ENCODE measurements at places on chromosomes 3 and 15.

DNA sequence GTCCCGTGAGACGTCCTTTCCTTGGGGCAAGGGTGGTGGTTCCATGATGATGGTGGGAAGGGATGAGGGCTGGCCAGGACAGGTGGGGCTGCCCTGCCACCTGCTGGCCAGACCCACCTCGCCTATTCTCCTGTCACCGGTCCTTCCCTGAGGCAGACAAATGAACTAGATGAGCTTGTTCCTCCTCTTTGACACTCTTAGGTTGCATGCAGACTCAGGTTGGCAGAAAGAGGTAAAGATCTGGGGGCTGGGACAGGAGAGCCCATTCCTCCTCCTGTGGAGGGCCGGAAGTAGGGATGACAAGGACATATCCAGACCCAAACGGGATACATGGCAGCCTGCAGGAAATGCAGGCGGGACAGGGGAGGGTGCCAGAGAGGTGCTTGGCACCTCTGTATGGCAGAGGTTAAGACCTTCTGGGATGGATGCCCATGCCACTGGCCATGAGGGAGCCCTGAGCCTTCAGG is 38.6 kb downstream of the ACSBG1 start:
- DNase-seq, result peak; percentile 8

DNA sequence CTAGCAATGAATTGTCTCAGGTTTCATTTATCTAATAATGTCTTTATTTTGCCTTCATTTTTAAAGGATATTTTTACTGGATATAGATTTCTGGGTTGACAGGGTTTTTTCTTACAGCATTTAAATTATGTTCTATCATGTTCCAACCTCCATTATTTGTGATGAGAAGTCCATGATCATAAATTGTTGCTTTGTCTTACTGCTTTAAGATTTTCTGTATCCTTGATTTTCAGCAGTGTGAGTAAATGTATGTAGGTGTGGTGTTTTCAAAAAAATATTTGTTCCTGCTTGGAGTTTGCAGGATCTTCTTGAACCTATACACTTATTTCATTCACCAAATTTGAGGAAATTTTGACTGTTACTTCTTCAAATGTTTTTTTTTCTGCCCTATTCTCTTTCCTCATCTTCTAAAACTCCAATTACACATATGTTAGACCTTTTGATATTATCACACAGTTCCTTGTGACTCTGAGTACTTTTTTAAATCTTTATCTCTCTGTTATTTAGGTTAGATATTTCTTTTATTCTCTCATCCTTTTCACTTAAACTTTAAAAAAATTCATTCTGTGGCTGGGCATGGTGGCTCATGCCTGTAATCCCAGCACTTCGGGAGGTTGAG is 43.7 kb upstream of the SELENOK start:
- DNase-seq, result no peak

GRCh38 chr3:118102737-118103136 is 931.9 kb downstream of the IGSF11 start:
- DNase-seq, result no peak

GRCh38 chr3:46462111-46462510 is 2.6 kb downstream of the LTF start:
- no peak for DNase-seq

- DNase-seq, result no peak
These were observed at the start of gene ITIH4 for GRCh38 chr3:52830535-52831258. ITIH4 (minus strand) TSS chr3:52830672; CDS start chr3:52830642, 30 bp downstream.

DNA sequence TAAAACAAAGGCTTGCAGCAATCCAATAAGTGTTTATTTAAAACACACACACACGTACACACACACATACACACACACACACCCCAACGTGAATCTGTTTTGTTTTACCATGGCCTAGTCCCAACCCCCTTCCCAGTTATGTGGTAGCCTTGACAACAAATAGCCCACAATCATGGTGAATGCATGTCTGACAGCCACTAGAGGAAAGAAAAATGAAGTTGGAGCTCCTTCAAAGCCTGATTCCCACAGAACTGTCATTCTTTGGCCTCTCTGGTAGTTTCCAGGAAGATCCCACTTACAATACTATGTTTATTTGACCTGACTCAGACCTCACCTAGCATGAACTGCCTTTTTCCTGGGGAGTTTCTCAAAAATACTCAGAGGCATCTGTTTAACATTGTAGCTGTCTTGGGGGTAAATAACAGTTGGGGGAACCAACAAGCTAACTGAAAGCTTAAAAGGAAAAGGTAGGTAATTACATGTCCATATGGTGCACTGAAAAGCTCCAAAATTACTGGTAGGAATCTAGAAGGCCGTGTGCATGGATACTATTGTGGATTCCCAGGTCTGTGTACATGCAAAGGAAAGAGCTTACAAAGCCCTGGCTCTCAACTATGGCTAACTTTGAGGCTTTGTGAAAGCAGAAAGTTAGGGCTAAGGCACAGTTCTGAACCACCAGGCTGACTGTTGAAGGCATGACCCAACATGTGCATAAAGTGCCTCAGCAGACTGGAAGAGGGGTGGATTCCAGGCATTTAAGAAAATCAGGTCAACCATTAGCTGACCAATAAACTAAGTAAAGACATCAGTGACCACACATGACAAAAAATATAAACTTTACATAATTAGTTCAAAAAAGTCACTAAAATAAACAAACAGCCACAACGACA is 65.3 kb downstream of the FAIM start:
- no peak for DNase-seq

DNA sequence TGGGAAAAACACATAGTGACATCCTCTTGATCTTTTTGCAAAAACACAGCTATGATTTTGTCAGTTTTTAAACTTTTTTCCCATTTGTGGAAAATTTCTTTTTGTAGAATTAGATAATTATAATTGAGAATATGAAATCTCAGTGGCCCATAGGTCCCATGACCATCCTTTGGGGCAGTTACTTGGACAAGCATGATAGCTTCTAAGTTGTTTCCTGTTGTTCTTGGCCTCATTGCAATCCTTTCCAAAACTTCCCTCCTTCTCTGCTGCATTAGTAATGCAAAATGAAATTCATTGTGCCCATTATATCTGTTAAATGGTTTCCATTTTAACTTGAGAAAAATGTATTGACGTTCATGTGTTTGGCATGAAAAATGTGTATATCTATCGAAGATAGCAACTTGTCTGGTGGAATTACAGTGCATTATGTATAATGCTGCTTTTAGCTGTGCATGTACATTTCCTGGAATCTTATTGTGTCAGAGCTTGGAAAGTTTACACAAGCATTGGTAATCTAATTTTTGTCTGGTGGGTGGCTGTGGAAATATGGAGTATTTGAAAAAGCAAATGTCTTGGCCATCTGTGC is 70.0 kb downstream of the MDFIC2 start:
- DNase-seq, result no peak

- DNase-seq, result no peak
These were observed 119.4 kb upstream of the SAMMSON start for GRCh38 chr3:69880069-69880640.

DNA sequence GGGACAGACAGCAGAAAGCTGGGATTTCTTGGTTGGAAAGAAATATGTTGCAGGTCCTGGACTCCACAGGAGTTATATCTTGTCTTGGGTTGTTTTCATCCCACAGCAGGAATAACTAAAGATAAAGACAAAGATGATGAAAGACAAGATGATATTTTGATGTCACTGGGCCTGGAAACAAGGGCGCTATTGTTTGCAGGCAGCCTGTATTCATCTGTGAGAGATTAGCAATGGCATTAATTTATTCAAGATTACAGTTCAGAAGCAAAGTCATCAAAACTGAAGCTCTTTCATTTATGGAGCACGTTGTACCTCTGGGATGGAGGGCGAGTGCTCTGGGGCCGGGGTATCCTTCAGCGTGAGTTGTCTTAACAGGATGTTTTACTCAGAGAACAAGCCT is 213.8 kb downstream of the LRTM1 start:
- DNase-seq, result no peak

DNA sequence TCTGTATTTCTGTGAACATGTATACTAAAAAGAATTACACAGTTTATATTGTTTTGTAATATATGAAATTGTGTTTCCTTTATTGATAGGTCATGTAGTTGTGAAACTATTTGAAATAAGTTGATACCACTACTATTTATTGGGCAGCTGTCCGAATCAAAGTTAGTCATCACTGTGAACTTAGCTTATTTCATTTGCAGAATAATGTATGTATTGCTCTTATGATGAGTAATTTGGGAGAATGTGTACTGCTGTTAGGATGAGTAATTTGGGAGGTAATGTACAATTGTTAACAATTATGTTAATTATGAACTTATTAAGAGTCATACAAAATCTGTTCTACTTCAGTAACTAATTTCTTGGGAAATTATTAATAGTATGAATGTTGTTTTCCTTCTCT is 22.2 kb downstream of the FXR1 start:
- DNase-seq, result no peak

- DNase-seq, result no peak
These were observed 52.6 kb downstream of the MCF2L2 start for GRCh38 chr3:183375787-183376186.

DNA sequence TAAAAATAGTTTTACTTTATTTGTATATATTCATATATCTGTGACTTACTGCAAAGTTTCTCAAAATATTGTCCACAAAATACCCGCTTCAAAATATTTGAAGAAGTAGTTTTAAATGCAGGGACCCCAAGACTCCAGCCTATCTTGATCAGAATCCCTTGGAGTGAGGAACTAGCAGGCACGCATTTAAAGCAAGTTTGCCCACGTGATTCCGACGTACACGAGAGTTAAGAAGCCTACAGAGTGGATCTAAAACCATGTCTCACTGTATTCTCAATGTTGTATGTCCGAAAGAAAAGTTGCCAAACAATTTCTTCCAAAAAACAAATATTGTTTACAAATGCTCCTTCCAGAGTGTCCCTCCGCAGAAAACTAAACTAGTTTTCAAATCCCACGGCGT is 1.7 kb downstream of the GABRB3 start:
- DNase-seq, result no peak

DNA sequence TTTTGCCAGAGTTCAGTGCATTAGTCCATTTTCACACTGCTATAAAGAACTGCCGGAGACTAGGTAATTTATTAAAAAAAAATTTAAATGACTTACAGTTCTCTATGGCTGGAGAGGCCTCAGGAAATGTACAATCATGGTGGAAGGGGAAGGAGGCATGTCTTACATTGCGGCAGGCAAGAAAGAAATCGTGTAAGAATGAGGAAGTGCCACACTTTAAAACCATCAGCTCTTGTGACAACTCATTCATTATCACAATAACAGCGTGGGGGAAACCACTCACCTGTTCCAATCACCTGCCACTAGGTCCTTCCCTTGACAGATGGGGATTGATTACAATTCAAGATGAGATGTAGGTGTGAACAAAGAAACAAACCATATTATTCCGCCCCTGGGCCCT is 1361.4 kb downstream of the NSUN3 start:
- no peak for DNase-seq

GRCh38 chr3:21562243-21562642 is 188.8 kb downstream of the ZNF385D start:
- DNase-seq, result no peak

DNA sequence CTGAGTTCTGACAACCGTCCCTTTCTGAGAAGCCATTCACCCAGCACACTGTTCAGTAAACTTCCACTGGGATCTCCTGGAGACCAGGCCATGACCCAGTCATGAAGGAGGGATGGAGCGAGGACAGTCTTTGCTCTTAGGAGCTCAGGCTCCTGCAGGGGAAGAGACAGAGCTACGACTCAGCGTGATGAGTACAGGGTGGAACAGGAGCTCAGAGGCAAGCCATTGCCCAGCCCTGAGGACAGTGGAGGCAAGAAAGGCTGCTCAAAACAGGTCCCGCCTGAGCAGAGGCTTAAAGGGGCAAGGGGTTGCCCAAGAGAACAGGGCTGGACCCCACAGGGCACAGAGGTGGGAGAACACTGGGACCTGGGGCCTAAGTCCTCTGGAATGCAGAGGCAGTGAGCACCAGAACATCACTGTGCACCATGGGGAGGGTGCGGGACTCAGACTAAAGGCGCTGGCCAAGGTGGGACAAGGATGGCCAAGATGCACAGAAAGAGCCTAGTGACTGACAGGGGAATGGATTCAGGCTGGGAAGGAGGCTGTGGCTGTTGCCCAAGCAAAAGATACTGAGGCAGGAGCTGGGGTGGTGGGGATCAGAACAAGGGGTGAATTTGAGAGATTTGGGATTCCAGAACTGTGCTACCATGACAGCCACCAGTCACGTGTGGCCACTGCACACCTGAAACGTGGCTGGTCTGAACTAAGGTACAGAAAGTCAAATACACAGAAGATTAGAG is 25.8 kb downstream of the TMEM43 start:
- DNase-seq, result no peak

DNA sequence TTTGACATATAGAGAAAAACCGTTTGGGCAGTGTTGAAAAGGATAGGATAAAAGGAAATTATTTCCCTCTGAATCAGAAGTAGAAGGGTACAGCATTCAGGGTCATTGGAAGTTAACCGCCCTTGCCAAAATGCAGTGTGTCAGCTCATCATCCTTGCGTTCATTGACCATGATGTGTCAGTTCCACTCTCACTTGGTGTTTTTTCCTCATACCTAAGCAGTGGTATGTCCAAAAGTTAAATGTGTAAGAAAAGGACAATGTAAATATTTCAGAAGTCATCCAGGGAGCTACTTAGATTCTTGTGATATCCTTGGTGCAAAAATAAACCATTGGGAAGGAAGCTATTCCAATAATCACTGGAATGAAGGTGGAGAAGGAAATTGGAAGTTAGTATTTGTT is 50.7 kb downstream of the MAP6D1 start:
- DNase-seq, result no peak

DNA sequence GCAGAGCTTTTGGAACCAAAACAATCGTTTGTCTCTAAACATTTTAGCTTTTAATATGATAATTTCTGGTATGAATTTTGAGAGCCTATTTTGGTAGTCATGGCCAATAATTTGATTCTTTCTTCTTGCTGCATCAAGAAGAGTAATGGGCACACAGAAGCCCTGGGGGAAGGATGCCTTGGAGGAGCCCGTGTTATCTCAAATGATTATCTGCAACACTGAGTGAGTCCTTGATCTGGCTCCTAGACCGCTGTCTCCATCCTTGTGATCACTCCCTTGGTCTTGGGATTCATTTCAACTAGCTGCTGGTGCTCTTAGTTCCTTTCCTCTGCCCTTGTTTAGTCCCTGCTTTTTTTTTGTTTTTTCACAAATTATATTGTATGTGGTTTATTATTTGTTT is 77.9 kb upstream of the CCNL1 start:
- DNase-seq, result no peak

- no peak for DNase-seq
These were observed 19.4 kb downstream of the IDH3A start for GRCh38 chr15:78168608-78169007.

- DNase-seq, result no peak
These were observed 29.5 kb upstream of the ULK4 start for GRCh38 chr3:41991437-41991836.

Data from activated CD4-positive, CD25-positive, alpha-beta regulatory T cell (primary cell).